ENCODE measurements at places on chromosomes 3 and 15.

DNA sequence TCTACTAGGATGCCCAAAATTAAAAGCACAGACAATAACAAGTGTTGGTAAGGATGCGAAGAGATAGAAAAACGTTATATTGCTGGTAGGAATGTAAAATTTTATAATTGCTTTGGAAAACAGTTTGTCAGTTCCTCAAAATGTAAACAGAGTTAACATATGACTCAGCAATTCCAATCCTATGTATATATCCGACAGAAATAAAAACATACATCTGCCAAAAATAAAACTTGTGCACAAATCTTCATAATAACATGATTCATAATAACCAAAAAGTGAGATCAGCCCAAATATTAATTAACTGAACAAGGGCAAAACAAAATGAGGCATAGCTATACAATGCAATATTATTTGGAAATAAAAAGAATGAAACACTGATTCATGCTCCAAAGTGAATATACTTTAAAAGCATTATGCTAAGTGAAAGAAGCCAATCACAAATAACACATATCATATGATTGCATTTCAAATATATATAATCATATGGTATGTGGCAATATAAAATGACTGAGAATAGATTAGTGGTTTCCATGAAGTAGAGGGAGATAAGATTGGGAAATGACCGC is 609.3 kb downstream of the IGSF11 start:
- DNase-seq, result no peak

DNA sequence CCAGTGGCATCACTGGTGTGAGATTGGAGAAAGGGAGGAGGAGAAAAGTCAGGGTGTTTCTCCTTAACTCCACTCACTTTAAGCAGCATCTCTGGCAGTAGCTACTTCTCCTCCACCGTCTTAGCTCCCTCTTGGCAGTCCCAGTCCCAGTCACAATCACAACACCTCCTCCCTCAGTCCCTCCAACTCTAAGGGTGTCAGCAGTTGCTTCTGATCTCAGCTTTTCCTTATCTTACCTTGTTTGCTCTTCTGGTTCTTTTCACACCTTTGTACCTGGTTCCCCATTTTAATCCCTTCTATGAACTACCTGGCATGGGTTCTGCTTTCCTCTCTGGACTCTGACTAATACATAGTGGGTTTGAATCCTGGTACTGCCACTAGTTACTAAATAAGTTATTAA is 188.3 kb upstream of the CTDSPL start:
- no peak for DNase-seq

- no peak for DNase-seq
Measured at GRCh38 chr15:98604983-98605382, 43.4 kb upstream of the IGF1R start.

DNA sequence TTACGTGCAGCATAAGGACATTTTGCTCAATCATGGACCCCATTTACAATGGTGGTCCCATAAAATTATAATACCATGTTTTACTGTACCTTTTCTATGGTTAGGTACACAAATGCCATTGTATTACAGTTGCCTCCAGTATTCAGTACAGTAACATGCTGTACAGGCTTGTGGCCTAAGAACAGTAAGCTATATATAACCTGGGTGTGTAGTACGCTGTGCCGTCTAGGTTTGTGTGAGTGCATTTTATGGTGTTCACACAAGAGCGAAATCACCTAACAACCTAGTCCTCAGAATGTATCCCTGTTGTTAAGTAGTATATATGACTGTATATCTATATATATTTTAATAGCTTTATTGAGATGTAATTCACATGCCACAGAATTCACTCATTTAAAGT is 12.5 kb downstream of the ASB7 start:
- DNase-seq, result no peak

GRCh38 chr3:78761126-78761525 is 1006.7 kb downstream of the ROBO1 start:
- no peak for DNase-seq

DNA sequence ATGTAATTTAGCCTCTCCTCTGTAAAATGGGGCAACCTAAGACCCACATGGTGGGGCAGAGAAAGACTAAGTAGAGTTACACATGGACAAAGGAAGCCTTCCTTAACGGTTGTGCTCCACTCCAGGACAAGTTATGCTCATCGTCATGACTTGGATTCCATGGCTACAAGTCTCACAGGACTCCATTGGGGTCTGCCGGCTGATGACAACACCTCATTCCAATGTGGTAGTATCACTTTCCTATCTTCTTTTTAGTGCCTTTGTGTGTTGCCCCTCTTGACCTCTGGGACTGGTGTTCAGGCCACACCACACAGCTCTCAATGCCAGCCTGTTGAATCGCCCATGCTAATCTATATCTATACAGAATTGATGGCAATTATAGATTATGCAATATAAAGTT is 181.3 kb upstream of the WNT5A start:
- DNase-seq, result no peak

- no peak for DNase-seq
Measured at GRCh38 chr3:99212969-99213368, 311.5 kb upstream of the DCBLD2 start.

- no peak for DNase-seq
Measured at GRCh38 chr3:39187372-39188155, 4.8 kb downstream of the XIRP1 start.

DNA sequence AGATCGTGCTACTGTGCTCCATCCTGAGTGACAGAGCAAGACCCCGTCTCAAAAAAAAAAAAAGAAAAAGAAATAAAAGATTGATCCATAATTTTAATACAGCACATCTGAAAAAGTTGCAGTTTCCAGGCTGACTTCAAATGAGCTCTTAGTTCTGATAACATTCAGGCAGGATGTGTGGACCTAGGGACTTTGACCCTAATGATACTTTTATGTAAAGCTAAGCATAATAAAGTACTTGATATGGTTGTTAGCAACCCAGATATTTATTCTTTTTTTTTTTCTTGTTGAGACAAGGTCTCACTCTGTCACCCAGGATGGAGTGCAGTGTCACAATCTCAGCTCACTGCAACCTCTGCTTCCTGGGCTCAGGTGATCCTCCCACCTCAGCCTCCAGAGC is 10.8 kb upstream of the GK5 start:
- DNase-seq, result no peak

DNA sequence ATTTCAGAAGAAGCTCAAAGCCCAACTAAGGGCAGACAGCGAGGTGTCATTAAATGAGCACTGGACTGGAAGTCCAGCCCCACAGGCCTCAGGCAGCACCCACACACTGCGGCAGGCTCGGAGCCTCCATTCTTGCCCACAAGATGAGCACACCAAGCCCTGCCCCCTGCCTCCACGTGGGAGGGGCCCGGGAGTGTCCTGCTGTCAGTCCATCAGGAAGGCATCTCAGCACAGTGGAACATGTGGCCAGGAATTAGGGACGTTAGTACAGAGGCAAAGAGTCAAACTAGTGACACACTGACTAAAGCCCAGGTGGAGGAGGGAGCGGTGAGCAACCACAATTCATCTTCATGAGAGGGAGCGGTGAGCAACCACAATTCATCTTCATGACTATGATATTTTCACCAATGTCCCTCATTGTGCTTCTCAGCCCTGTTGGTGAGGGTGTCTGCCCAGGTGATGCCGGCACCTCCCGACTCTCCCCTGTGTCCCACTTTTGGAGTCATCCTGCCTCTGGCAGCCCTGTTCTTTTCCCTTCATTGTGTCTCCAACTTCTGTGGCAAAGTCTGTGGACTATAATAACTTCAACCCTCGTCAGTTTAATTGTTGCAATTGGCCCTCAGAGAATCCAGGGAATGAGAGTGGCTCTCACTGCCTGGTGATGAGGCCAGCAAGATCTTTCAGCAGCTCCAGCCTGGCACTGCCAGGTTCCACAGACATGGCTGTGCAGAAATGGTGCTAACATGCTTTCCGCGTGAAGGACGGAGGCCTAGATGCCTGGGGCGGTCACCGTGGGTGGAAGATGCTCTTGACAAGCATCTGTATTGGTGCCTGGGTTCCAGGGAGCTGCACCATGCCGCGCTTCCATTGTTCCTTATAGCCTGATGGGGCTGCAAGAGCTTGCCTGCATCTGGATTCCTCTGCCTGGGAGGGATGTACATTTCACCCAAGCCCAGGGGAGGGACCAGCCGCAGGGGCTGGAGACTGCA is 23.1 kb upstream of the SKOR1 start:
- DNase-seq, result no peak

DNA sequence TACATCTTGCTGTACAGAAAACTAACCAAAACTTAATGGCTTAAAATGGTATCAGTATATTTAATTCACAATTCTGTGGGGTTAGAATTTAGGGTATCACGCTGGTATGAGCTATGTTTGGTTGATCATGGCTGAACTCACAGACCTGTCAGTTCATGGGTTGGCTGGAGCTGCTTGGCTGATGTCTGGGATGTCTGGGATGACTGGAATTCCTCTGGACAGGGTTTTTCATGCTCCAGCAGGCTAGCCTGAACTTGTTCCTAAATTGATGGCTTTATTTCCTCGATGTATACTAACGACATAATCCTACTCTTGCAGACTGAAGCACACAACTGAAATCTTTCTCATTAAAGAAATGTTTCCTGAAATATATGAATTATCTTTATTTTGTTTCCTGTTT is 338.9 kb upstream of the GBE1 start:
- DNase-seq, result no peak

GRCh38 chr3:96449346-96449745 is 365.0 kb upstream of the EPHA6 start:
- DNase-seq, result no peak

DNA sequence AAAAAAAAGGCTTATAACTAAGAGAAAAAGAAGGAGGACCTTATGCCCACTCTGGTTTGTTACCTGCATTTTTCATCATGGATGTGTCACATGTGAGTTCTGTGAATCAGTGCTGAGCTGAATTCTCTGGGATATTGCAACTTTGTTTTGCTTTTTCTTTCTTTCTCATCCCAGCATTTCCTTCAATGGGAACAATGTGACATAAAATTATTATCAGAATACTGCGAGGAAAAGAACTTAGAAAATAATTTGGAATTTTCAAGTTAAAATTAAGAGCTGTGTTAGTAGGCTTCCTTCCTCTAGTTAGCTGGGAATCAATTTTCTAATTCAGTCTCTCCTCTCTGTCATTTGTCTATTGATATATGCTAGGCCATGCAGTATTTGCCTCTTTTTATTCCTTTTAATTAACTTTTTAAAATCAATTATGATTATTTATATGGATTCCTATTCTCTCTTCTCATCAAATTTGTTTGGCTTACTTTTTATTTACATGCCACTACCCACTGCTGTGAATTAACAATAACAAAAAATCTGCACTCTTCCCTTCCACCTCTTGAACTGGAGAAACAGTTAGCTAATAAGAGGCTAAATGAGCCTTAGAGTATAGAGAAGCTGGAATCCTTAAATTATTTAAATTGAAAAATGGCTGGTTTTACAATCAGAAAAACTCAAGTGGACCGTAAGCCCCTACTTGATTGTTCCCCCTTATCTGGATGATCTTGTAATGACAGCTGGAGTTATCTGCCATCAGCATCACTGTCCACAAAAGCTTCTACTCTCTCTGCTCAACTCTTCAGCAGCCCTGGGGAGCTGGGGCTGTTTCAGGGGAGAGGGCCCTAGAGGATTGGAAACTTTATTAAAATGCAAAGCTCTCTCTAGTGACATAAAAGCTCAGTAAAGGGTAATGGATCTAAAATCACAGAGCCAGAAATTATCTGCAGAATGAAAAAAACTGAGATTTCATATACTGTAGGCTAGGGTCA is 95.3 kb upstream of the SOX2 start:
- DNase-seq, result no peak

DNA sequence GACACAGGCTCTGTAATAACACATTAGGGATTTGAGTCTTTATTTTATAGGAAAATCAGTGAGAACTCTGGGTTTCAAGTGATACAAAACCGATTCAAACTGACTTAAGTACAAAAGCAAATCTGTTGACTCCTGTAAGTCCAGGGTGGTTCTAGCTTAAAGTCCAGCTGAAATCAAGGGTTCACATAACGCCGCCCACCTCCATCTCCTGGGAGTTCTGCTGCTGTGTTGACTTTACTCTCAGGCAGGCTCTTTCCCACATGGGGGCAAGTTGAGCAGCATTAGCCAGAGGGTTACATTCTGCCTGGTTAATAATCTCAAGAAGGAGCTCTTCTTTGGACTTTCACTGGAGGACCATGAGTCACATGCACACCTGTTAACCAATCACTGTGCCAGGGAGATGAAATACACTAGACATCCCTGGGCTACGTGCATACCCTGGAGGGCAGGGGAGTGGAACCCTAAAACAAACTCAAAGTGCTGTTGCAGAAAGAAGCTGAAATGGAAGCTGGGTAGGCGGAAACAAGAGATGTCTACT is 9.7 kb upstream of the RNF7 start:
- DNase-seq, result no peak

DNA sequence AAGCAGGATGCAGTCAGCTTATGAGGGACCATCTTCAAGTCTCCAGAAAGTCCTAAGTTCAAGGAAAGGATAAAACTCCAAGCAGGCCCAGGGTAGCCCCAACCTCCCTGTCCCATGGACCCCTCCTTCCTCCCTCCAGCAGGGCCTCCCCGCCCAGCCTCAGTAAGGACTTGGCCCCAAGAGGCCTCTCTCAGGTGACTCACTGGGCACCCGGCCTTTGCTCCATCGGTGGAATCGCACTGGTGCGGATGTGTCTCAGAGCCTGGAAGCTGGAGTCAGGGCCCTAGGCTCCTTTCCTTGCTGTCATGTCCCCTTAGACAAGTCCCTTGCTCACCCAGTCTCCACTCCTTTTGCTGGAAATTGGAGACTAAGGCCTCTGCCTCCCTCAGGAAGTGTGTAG is 114.4 kb upstream of the RNF7 start:
- DNase-seq, result no peak

- no peak for DNase-seq
Measured at GRCh38 chr3:168330983-168331382, 235.3 kb upstream of the GOLIM4 start.

DNA sequence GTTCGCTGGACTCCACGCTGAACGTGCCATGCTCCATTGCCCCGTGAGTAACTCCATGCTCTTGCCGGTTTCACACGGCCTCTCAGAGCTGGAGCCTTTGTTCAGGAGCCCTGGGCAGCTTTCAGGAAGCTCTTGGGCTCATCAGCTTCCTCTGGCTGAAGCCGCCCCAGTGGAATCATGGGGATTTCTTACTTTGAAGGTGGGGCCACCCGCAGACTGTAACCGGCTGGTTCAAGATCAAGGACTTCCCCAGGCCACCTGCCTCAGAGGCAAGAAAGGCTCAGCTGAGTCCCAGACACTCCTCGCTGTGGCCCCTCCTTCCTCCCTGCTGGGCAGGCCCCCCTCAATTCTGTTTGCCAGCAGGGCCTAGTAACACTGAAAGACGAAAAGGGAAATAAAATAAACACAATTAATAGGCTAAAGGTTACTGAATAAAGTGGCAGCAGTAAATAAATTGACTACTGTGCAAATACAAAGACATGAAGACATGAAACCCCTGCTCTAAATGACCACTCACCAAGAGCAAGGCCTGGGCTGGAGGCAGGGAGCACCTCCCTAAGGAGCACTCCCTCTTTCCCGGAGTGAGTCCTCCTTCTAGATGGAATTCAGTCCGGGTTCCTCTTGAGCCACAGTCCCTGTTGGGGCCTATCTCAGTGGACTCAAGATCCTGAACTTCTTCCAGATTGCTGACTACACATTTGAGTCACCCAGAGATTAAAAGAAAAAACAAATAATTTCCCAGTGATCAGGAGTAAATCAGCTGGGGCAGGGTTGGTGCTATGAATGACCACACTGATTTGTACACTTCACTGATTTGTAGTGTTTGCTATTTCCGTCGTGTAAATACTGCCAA is 51.0 kb downstream of the ZDHHC19 start:
- no peak for DNase-seq
